KG1 (cell line): ENCODE measurements at places on chromosomes 4 and X.

GRCh38 chr4:156169011-156169410 lies 215.3 kb upstream of the CTSO start:
- DNase-seq, result no peak

DNA sequence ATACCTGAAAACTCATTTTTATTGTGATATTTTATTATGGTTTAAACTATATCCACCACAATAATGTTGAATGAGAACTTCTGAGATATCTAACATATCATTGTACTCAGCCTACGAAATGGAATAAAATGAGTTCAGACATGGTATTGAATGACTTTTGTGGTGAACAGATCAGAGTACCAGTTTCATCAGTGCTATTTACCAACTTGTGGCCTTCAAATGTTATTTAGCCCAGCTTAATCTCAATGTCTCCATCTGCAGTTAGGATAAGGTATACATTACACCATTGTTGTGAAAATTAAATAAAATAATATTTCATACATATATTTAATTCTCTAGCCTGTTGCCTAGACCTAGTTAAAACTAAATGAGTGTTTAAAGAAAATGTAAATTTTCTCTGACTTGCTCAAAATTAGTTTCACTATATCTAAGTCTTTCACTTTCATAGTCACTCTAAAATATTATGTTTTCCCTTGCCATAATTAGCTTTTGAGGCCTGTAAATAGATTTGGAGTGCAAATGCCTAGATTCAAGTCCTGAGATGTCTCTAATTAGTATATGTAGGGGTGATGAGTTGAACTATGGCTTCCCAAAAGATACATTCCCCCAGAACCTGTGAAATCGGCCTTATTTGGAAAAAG lies 594.2 kb downstream of the STPG2 start:
- no peak for DNase-seq

- DNase-seq, result no peak
These were observed 6.7 kb upstream of the ERCC6L start for GRCh38 chrX:72245461-72246089.

DNA sequence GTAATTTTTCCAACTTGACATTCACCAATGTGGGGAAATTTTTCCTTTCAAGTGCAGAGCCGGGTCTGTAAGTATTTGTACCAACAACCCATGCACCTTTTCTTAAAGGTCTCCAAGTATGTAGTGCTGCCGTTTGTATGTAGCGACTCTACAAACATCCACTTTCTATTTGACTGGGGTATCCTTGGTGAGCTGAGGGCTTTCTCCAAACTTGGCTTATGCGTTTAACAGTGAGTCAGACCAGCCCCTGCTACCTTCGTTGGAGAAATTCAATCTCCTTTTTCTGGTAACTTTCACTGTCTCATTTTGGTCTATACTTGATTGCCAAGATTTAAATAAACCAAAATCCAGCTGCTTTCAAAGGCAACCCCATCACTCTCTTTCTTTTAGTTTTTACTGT lies 34.9 kb downstream of the MGST2 start:
- no peak for DNase-seq

DNA sequence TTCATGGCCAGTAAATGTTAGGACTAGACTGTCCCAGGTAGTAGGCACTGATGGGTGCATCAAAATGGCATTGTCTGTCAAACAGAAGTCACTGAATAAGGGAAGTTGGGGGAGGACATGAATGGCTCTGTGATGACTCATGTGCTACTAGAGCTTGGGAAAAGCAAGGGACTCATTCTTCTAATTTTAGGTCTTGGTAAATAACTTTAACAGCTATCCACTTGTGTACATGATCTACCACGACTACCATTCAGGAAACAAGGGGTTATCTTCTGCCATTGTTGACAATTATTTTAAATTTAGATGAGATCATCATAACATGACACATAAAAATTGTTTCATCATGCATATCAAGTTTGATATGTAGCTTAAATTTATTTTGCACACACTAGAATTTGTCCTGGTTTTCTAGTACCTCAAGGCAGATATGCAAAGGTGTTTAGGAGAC lies 6.3 kb downstream of the AREG start:
- DNase-seq, result no peak

DNA sequence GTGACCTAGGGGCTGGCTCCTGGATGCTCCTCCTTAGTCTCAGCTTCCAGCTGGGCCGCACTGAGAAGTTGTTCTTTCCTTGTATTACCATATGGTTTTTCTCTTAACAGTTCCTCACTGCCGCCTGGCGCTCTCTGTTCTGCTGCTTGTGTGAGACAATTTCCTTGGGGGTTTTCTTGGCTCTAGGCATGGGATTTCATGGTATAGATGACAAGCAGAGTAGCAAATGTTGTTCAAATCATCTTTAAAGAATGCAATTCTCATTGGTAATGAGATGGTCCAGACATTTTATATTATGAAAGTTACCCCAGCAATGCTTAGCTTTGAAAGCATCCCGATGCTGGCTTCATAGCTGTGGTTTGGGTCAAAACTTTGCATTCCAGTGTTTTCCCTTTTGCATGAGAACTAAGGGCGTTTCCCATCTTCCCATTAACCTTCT lies 37.6 kb downstream of the SEPTIN11 start:
- DNase-seq, result no peak

DNA sequence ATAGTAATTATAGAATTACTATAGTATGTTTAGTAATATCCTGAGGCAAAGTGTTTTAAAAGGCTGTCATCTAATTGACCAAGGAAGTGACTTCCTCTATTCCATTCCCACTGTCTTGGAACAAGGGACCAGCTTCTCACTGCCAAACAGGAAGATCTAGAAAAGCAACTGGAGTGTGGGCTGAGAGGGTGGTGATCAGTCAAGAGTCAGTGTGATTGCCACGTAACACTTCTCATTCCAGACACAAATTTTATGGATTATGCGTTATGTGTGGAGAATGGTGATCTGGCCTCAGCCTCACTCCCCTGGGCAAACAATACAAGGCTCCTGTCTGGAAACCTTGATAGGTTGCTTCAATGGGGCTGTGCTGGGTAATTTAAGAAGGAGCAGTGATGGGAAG lies 60.0 kb downstream of the RRAGB start:
- DNase-seq, result no peak

GRCh38 chrX:123990602-123991001 lies 29.1 kb downstream of the STAG2 start:
- no peak for DNase-seq

- DNase-seq, result no peak
These were observed 186.9 kb downstream of the LRBA start for GRCh38 chr4:150828159-150828558.

DNA sequence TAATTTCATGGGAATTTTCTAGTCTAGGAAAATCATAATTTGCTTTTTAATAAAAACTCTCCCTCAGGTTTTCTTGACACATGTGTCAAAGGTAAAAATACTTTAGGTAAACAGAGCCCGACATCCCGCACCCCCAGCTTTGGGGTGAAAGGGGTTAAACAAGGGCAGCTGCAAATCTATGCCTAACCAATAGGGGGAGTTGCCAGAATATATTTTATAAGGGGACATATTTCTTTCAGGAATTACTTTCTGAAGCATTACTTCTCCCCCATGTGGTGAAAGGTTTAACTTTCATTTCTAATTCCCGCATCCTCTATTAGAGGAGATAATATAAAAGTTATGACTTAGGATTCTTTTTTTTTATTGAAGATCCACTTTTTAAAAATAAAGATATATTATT lies 53.9 kb upstream of the HEPH start:
- DNase-seq, result peak; percentile 21

DNA sequence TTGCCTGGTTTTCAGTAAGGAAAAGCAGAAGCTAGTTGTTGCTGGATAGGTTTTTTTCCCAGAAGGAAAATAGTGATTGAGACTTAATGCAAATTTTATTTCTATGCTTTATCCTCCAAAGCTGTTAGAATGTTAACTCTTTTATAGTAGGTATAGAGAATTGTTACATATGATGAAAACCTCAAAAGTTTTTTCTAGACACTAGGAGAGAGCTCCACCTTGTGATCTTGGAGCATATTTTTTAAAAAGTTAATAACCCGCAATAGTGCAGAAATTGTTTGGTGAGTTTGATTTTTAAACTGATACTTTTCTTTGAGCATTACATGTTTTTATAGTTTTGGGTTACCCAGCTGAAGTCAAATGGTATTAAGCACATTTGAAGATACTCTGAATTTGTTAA lies 56.5 kb downstream of the STAG2 start:
- no peak for DNase-seq

- no peak for DNase-seq
These were observed 11.4 kb downstream of the UBQLN2 start for GRCh38 chrX:56574861-56575260.

GRCh38 chr4:183200453-183200852 lies 101.4 kb downstream of the WWC2 start:
- DNase-seq, result no peak

- no peak for DNase-seq
These were observed 5.8 kb upstream of the UXT start for GRCh38 chrX:47664737-47665136.

DNA sequence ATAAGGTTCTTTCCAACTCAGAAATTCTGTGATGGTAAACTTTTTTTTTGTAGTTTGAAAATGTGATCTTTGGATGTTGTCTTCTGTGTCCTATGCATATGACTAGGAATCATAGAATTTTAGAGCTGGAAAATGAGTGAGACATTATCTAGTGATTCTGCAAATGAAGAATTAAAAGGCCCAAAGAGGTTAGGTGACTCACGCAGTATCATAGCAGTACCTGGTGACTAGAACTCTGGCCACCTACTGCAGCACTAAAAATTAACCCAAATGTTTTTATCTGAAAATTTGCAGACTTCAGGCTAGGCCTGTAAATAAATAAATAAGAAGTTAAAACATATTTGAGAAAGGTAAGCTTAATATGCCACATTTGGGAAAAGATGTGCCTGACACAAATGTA lies 52.8 kb downstream of the NFKB1 start:
- DNase-seq, result no peak

DNA sequence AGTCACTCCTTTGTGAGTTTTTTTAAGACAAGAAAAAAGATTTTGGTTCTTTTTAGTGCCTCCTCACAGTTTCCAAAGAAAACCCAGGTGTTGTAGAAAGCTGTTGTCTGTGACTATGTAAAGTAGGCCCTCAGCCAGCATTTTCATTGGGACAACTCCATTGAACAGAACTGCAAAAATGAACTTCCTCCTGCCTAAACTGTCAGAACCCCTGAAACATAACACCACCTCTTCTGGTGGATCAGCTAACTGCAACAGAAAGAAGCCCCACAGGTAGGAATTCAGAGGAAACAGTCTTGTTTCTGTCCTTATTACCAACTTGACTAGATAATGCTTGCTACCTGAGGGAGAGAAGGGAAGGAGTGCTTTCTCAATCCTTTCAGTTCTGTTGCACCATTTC lies 3.4 kb upstream of the ATP11C start:
- DNase-seq, result no peak

- DNase-seq, result no peak
These were observed 58.2 kb downstream of the WDR17 start for GRCh38 chr4:176123710-176124407.

DNA sequence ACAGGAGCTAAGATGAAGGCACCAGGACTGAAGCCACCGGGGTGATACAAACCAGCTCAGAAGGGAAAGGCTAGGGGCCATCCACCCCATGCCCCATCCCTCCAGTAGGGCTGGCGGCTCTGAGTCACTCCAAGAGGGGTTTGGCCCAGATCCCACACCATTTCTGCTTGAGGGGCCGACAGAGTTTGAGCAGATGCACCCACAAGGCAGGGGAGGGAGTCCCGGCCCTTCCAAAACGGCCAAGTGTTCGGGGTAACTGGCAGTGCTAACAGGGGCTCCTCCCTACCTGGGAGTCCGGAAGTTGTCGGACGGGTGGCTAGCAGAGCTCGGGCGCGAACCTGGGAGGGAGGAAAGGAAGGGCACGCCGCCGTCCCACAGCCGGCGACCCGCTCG lies 412 bp downstream of the SLC10A3 start:
- DNase-seq, result no peak

- DNase-seq, result no peak
These were observed 75.6 kb downstream of the CLDN22 start for GRCh38 chr4:183244506-183244905.

DNA sequence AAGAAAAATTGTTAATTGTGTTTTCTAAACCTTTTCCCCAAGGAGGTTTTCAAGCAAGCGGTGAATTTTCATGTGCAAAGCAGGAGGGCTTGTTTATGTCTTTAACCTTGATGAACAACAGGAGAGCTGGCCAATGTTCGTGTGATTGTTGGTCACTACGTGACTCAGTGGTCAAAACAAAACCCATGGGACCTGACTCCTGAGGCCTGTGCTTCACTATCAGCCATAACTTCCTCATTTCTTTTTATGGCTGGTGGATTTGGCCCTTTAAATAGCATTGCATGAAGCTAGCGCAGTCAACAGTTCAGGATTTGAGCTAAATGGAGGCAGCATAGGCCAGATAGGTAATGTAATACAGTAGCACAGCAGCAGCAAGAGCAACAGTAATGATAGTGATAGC lies 80.5 kb downstream of the MID1IP1 start:
- no peak for DNase-seq

DNA sequence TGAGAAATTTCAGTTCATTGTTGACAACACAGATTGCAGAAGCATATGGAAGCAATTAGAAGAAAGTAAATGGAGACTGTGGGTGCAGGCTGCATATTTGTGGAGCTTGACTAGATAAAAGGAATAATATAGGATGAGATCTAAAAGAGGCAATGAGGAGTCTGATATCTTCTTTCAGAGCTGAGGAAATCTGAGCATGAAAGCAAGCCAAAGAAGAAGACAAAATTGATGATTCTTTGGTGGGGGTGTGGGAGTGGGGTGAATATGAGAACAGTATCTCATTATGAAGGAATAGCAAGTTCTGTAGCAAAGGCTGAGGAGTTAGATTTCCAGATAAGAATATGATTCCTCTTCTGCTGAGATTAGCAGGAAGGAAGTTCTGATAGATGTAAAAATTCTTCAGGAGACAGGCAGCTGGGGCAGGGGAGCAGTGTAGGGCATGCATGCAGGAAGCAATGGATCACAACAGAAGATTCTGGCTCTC lies 6.1 kb upstream of the PDHA2 start:
- DNase-seq, result no peak

DNA sequence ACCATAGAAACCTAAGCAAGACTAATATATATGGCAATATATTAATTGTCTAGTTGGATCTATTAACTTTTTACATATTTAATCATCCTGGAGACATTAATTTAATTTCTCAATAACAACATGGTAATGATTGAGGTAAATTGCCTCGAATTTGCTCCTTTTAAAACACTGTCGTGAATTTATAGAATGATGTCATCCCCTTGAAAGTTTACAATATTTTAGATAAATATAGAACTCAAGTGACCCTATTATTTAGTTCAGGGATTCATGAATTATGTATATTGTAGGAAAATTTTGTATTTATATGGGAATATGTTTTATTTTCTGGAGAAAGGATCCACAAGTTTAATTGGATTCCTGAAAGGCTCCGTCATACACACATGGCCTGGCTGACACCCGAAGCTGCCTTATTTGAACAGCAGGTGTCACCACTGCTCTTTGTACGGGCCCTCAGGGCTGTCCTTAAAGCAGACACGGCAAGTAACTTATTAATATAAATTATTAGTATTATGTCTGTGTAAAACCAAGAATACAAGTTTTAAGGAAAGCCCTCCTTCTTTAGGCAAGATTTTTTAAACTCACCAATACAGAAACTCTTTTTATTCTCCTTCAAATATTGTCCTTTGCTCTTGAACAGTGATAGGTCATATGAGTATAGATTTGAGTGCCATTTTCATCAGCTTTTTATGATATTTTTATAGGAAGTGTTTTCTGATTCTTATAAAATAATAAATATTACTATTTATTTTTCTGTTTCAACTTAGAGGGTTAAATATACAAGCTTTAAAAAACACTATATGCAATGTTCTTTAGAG lies 1.9 kb upstream of the PLRG1 start:
- no peak for DNase-seq

GRCh38 chr4:138344851-138345250 lies 102.7 kb upstream of the SLC7A11 start:
- no peak for DNase-seq
